ENCODE measurements at places on chromosomes 16 and 17.

DNA sequence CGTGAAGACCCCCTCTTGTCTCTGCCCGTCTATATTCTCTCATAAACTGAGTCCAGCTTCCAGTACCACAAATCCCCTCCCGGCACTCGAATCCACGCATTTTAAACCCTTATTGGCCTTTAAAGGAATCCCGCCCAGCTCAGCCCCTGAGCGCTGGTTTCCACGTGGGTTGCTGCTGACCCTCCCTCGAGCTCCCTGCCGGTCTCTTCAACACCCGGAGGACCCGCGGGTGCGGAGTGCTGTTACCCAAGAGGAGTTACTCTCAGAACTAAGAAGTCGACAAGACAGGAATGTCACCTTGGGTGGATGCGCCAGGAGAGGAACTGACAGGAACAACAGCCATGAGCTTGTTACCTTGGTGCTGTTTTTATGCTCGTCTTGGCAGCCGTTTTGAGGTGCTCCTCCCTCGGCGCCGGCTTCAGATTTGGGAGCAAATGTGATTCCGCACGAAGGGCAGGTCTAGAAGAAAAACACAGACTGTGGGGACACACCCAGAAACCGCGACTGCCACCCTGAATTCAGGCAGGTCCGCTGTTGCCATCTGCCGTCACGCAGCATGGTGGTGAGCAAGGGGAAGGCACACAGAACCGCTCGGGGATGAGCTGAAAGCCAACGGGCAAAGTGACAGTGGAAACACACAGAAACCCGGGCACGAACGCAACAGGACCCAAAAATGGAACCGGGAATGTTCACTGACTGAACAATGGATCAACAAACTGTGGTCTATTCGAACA lies 112.7 kb upstream of the CREBBP start:
- no peak for DNase-seq

DNA sequence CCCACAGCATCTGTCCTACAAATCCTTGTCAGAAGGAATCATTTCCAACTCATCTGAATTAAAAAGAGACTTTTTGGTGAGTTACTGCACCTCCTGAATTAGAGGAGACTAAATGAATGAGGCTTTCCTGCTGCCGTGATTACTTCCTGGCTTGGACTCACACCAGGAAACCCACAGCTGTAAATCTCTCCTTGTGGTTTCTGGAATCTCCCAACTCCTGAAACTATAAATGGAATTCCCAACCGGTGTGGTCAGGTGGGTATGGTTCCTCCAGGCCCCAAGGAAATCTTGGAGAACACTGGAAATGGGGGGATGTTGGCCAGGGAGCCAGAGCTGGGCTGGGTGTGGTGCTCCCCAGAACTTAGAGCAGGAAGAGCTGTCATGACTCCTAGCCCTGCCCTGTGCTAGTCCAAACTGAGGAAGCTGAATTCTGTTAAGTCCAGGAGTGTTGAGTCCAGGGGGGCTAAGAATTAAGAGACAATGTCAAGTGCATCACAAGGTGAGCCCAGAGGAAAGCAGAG lies 216.4 kb downstream of the GSG1L start:
- no peak for DNase-seq

DNA sequence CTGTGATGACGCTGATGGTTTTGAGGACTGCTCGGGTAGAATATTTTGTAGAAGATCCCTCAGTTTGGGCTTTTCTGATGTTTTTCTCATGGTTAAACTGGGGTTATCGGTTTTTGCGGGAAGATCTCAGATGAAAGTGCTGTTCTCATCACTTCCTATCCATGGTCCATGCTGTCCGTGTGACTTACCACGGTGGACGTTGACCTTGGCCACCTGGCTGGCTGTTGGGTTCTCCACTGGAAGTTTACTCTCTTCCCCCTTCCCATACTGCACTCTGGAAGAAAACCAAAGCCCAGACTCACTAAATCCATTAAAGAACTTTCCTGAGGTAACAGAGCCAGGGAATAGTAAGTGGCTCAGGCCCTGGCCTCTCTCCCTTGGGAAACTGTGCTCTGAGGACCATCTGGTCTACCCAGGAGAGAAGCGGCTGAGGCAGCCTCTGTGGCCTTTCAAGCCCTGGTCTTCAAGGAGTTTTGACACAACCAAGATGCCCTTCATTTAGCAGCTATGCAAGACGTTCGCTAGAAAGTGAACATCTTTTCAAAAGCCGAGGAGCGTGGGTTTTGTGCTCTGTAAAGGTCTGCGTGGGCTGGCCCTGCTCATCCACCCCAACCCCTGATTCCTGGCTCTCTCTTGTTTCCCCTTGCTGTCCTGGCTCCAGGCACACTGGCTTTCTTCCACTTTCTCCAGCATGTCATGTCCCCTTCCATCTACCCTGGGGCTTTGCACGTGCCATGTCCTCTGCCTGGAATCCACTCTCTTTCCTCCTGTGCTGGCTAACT lies 43.1 kb downstream of the IRF8 start:
- DNase-seq, result no peak

- DNase-seq, result no peak
These were observed 154.6 kb downstream of the CHD9 start for GRCh38 chr16:53209429-53209828.

Data from CD4-positive, alpha-beta T cell treated with Interleukin-6 at 100 ng/mL for 8 hours (primary cell).